Naive thymus-derived CD4-positive, alpha-beta T cell (primary cell): ENCODE measurements at places on chromosomes 1 and 21. TPM values are rescaled to one million over a fixed set of nuclear protein-coding genes. Genes with fewer than 3 reads are reported as not detected.

DNA sequence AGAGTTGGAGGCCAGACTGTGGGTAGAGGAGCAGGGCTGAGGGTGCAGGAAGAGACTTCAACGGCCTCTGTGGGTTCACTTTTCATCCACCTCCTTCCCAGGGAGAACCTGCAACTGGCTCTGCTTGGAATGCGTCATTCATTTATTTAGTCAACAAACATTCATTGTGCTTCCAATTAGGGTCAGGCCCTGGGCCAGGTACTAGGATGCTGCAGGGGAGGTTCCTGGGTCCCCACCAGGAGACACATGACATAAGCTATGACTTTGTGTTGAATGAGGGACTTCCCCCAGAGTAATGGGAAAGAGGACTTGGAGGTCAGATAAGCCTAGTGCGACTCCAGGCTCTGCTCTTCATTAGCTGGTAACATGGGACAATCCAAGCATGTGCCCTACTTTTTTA is 46.3 kb upstream of the RPL11 start:
- no peaks in the 10 kb centered on the region for H3K4me1 ChIP-seq
- no peaks in the 10 kb centered on the region for H3K36me3 ChIP-seq
- no peak overlapping the region for H3K4me3 ChIP-seq
- H3K27me3 ChIP-seq = no peaks in the 10 kb centered on the region
- H3K27ac ChIP-seq = no peak overlapping the region
- DNase-seq = no peak

DNA sequence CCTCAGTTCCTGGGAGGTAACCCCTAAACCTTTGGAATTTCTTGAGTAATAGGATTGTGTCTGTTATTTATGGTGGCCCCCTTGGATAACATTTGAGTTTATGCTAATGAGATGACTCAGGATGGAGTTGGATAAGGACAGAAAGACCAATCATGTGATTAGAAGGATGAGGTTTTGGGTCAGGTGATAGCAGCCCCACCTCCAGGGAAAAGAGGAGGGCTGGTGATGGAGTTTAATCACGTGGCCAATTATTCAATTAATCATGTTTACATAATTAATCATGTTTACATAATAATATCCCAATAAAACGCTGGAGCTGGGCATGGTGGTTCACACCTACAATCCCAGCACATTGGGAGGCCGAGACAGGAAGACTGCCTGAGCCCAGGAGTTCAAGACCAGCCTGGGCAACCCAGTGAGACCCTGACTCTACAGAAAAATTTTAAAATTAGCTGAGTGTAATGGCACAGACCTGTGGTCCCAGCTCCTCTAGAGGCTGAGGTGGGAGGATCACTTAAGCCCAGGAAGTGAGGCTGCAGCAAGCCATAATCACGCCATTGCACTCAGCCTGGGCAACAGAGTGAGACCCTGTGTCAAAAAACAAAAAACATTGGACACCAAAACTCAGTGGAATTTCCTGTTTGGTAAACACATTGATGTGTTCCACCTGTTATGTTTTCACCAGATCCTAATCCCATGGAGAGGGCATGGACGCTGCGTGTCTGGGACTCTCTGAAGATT is 73.3 kb downstream of the NUP210L start:
- no peak overlapping the region for H3K4me3 ChIP-seq
- no peaks in the 10 kb centered on the region for H3K36me3 ChIP-seq
- no peaks in the 10 kb centered on the region for H3K4me1 ChIP-seq

DNA sequence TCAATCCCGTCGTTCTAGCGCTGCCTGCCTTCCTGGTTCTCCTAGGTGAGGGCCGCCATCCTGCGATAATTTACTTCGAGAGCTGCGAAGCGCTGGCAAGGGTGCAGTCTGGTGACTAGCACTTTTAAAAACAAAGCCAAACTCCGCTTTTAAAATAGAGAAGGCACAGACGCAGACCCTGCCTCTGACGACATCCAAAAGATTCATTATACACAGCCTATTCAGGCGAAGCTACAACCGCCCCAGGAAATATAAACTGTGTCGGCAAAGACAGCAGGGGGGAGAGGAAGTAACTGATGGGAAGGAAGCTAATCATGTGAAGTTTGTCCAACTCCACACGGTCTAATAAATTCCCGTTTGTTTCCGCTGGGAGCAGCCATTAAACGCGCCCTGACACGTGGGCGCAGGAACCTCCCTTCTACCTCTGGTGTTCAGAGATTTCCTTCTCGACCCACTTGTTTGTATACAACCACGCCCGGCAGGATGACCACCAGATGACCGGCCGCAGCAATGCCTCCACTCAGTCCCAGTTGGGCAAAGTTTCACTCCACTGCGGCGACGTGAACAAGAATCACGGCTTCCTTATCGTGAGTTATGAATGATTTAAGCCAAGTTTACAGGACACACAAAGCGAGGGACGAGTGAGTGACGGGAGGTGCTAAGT is 1.3 kb downstream of the GNG12 start:
- H3K27ac ChIP-seq = no peak overlapping the region
- H3K4me3 ChIP-seq = peak overlapping the region; percentile 22
- H3K4me1 ChIP-seq = peaks cover 9% of the 10 kb centered on the region
- H3K27me3 ChIP-seq = peaks cover 19% of the 10 kb centered on the region
- DNase-seq = no peak
- no peaks in the 10 kb centered on the region for H3K36me3 ChIP-seq

The SMIM11 gene
- 15.5 and 17.3 TPM in 2 replicates for total RNA-seq

- no peaks in the 10 kb centered on the region for H3K4me1 ChIP-seq
- H3K4me3 ChIP-seq = no peak overlapping the region
- H3K27me3 ChIP-seq = no peaks in the 10 kb centered on the region
- DNase-seq = no peak
- no peaks in the 10 kb centered on the region for H3K36me3 ChIP-seq
These were observed 304.0 kb downstream of the KIF26B start for GRCh38 chr1:245458761-245459174.

The NFYC gene
- 81.0 and 88.5 TPM in 2 replicates for total RNA-seq

The C1orf50 gene
- 14.2 TPM for total RNA-seq

The ABCA4 gene
- total RNA-seq = not detected

The LINGO4 gene
- total RNA-seq = 0.07 and 0.10 TPM in 2 replicates

GRCh38 chr1:151982300-151983005 is 11.2 kb downstream of the S100A10 start:
- peaks cover 44% of the 10 kb centered on the region for H3K36me3 ChIP-seq
- no peaks in the 10 kb centered on the region for H3K27me3 ChIP-seq
- H3K4me1 ChIP-seq = peaks cover 28% of the 10 kb centered on the region
- H3K27ac ChIP-seq = no peak overlapping the region
- H3K4me3 ChIP-seq = no peak overlapping the region

- H3K27me3 ChIP-seq = no peaks in the 10 kb centered on the region
- no peaks in the 10 kb centered on the region for H3K36me3 ChIP-seq
- DNase-seq = no peak
- H3K4me1 ChIP-seq = no peaks in the 10 kb centered on the region
These were observed 24.1 kb upstream of the MYCL start for GRCh38 chr1:39925721-39926342.

The PLEKHN1 gene
- total RNA-seq = 0.65 TPM

DNA sequence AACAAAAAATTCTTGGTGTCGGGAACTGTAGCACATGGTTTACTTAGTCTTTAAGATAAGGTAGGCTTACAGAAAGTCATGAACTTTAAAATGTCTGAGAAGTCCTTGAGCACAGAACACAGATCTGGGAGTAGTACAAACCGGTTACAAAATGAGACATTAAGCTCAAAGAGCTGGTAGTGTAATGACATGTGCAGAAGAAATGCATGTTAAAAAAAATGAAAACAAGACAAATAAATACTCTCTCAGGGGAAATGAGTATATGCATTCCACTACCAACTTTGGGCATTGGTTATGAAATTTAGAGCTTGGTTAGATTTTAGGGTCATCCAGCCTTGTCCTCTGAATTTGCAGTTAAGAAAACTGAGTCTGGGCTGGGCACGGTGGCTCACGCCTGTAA is 91.5 kb upstream of the F3 start:
- H3K27ac ChIP-seq = no peak overlapping the region
- no peaks in the 10 kb centered on the region for H3K36me3 ChIP-seq
- H3K4me1 ChIP-seq = no peaks in the 10 kb centered on the region

The BTG3 gene
- total RNA-seq = 13.9 TPM

The GPR3 gene
- total RNA-seq = 0.45 TPM

- H3K4me3 ChIP-seq = no peak overlapping the region
- H3K27ac ChIP-seq = no peak overlapping the region
- H3K36me3 ChIP-seq = no peaks in the 10 kb centered on the region
- H3K4me1 ChIP-seq = no peaks in the 10 kb centered on the region
- DNase-seq = no peak
These were observed 7.6 kb upstream of the IFNAR1 start for GRCh38 chr21:33317145-33317544.

The CADM3 gene
- total RNA-seq = not detected

GRCh38 chr1:207825719-207826556 is 74.1 kb downstream of the CD46 start:
- no peaks in the 10 kb centered on the region for H3K36me3 ChIP-seq
- peaks cover 29% of the 10 kb centered on the region for H3K4me1 ChIP-seq
- no peaks in the 10 kb centered on the region for H3K27me3 ChIP-seq
- peak; percentile 84 for DNase-seq

The PRR9 gene
- total RNA-seq = not detected

DNA sequence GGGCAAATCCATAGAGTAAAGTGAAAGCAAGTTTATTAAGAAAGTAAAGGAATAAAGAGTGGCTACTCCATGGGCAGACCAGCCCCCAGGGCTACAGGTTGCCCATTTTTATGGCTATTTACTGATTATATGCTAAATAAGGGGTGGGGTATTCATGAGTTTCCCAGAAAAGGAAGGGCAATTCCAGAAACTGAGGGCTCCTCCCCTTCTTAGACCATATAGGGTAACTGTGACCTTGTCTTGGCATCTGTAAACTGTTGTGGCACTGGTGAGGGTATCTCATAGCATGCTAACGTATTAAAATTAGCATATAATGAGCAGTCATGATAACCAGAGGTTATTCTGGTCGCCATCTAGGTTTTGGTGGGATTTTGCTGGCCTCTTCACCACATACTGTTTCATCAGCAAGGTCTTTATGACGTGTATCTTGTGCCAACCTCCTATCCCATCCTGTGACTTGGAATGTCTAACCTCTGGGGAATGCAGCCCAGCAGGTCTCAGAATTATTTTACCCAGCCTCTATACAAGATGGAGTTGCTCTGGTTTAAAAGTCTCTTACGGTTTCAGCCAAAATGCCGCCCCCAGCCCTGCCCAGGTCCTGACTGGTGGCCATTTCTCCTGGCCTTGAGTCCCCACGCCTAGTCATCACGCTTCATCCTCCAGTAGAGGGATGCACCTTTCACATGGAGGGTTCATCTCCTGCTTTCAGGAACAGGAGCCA is 982 bp upstream of the TRIM17 start:
- no peak for DNase-seq
- no peak overlapping the region for H3K4me3 ChIP-seq
- no peaks in the 10 kb centered on the region for H3K36me3 ChIP-seq
- no peaks in the 10 kb centered on the region for H3K27me3 ChIP-seq

The CAPN9 gene
- total RNA-seq = not detected

- no peaks in the 10 kb centered on the region for H3K36me3 ChIP-seq
- peaks cover 8% of the 10 kb centered on the region for H3K4me1 ChIP-seq
- peaks cover 8% of the 10 kb centered on the region for H3K27me3 ChIP-seq
- peak overlapping the region; percentile 27 for H3K4me3 ChIP-seq
These were observed 1.2 kb downstream of the SH2D5 start for GRCh38 chr1:20731057-20731991.

The AADACL3 gene
- total RNA-seq = not detected

The AGBL4 gene
- not detected for total RNA-seq

GRCh38 chr1:113031171-113031933 is 41.6 kb upstream of the LRIG2 start:
- no peak for DNase-seq
- H3K27ac ChIP-seq = no peak overlapping the region
- no peaks in the 10 kb centered on the region for H3K4me1 ChIP-seq
- H3K27me3 ChIP-seq = no peaks in the 10 kb centered on the region
- H3K4me3 ChIP-seq = no peak overlapping the region

- no peaks in the 10 kb centered on the region for H3K4me1 ChIP-seq
- H3K4me3 ChIP-seq = no peak overlapping the region
These were observed 39.2 kb upstream of the COL18A1 start for GRCh38 chr21:45365608-45366241.

DNA sequence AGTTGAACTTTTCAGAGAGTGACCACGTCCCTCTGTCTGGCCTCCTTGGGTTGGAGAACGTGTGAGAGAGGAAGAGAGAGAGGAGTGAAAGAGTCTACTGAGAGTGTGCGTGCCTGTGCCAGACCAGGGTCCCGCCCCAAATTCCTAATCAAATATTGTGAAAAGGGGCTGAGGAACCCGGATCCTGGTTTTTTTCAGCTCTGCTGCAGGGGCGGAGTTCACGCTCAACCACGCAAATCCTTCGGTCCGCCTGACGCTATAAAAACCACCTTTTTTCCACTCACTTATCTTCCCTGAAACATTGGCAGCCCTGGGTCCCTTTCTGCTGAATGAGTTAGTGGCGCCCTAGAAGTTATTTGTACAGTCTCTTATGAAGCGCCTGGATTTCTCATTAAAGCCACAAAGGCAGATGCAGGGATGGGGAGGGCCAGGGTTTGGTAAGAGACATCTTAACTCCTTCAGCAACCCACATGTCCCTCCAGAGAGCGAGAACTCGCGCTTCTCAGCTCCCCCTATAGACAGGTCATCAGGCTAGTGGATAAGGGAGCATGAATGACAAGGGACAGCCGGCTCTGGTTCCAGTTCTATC is at the start of gene FMOD:
Gene FMOD (minus strand): TSS at position 86 of the 589 bp plus-strand sequence. CDS start 2,852 bp downstream, outside the sequence.
- H3K27ac ChIP-seq = no peak within 1 kb of the TSS
- no peak within 1 kb of the TSS for H3K4me3 ChIP-seq
- no peak for DNase-seq
- H3K27me3 ChIP-seq = no peaks in the 10 kb centered on the region
- H3K36me3 ChIP-seq = no peaks in the 10 kb centered on the region

- H3K36me3 ChIP-seq = no peaks in the 10 kb centered on the region
- no peaks in the 10 kb centered on the region for H3K27me3 ChIP-seq
- peaks cover 56% of the 10 kb centered on the region for H3K4me1 ChIP-seq
These were observed 31.0 kb upstream of the IL19 start for GRCh38 chr1:206739411-206740076.

The MARK1 gene
- not detected for total RNA-seq

GRCh38 chr1:103949779-103950178 is 200.1 kb downstream of the AMY1C start:
- DNase-seq = no peak
- no peaks in the 10 kb centered on the region for H3K4me1 ChIP-seq
- no peak overlapping the region for H3K27ac ChIP-seq

GRCh38 chr1:204633665-204634064 is 51.9 kb downstream of the LRRN2 start:
- H3K36me3 ChIP-seq = no peaks in the 10 kb centered on the region
- H3K4me3 ChIP-seq = no peak overlapping the region
- H3K27me3 ChIP-seq = no peaks in the 10 kb centered on the region
- H3K27ac ChIP-seq = no peak overlapping the region
- no peak for DNase-seq
- H3K4me1 ChIP-seq = no peaks in the 10 kb centered on the region
